ENCODE measurements at places on chromosomes 5 and 9.

- DNase-seq = no peak
These were observed 2.9 kb upstream of the MAML1 start for GRCh38 chr5:179729727-179730126.

DNA sequence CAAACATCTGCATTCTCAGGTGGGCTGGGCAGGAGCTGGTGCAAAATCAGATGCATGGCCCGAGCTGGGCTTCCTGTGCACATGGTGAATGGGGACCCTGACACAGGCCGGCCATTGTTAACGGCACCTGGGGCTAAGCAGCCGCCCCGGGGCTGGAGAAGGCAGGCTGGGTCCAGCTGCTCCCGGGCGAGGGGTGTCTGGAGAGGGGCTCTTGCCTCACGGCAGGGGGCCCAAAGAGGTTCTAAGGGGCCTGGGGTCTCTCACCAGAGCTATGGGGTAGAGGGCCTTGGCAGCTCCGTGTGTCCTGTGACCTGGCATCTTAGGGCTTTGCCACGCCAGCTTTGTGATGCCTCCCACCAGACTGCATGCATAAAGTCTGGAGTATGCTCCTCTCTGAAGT, 5.1 kb upstream of the QSOX2 start:
- no peak for DNase-seq

GRCh38 chr5:181195249-181195761, 9.7 kb downstream of the TRIM7 start:
- DNase-seq = no peak

DNA sequence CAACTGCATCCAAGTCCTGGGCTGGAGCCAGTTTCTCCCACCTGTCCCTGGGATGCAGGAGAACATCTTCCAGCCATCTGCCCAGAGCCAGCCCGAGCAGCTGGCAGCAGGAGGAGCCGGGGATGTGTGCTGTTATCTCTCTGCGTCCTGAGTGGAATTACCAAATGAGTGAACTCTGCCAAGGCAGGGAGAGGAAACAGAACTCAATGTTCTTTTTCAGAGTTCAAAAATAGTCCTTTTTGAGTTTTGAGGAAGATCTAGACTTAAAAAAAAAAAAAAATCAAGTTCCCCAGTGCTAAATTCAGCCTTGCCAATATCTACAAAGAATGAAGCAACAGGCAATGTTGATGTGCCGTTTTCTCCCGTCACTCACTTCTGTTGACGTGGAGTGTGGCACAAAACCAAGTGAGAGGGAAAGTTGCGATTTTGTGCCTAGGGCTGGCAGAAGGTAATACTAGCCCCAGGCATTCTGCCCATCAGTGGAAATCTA, 56.2 kb downstream of the TMOD1 start:
- DNase-seq = peak; percentile 57

- DNase-seq = peak; percentile 26
These were observed 26.9 kb upstream of the SYK start for GRCh38 chr9:90774682-90775081.

GRCh38 chr5:56457887-56458812, 225.0 kb upstream of the ANKRD55 start:
- no peak for DNase-seq

DNA sequence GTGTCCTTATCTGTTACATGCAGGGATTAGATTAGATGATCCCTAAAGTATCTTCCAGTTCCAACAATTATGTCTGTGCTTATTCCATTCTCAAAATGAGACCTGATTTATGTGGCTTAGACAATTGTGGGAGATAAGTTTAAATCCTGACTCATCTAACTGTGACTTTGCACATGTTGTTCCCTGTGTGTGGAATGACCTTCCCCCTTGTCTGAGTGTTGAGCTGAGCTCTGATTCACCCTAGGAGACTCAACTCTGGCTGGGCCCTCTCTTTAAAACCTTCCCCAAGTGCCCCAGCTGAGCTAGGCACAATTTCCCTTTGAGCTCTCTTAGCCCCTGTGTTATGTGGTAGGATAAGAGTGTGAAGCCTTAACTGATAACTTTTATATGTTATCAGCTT, 118.9 kb upstream of the ELL2 start:
- no peak for DNase-seq

GRCh38 chr5:98936948-98937715, 8.3 kb upstream of the CHD1 start:
- DNase-seq = no peak

GRCh38 chr5:22560147-22560546, 293.0 kb downstream of the CDH12 start:
- no peak for DNase-seq

DNA sequence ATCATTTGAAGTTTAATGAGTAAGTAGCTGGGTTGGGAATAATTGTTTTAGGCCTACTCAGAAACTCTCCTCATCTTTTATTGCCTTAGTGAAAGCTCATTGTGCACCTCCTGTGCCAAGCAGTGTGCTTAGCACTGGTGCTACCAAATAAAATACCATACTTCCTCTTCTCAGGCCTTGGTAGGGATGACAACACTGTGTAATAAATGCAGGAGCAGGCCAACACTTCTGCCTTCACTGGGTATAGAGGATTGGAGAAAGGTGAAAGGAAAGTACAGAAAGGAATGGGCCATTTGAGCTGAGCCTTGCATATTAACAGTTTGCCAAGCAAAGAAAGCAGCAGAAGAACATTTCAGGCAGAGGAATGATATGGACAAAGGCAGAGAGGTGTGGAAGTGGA, 285.7 kb downstream of the NR3C1 start:
- DNase-seq = no peak

GRCh38 chr5:127885176-127885575, 182.0 kb downstream of the CCDC192 start:
- DNase-seq = peak; percentile 39

DNA sequence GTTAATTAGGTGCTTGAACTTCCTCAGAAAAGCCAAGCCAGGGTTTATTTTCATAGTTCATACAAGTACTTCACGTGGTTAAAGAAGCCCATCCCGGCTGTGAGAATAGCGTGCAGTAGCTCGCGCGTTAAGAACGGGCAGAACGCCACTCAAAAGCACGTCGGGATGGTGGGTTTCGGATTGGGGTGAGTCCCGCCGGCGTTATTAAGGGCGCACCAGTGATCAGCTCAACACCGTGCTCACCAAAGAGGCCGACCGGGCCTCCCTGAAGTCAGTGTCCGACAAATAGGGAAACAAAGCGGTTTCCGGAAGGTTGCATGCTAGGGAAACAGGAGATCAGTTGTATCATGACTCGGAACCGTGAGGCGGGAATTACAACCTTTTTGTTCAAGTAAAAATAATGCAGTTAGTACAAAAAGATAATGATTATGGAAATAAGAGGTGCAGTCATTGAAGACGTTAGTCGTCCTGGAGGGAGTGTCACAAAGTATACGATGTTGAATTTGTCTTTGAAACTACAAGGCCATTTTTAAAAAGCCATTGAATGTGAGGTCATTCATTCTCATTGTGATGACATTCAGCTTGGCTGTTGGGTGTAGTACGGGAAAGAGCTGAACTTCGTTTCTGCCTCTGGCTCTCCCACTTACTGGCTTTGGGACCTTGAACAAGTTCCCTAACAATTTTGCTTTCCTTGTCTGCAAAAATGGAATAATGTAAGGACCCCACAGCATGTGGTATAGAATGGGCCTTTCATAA, 992 bp downstream of the SETD9 start:
- peak; percentile 74 for DNase-seq

DNA sequence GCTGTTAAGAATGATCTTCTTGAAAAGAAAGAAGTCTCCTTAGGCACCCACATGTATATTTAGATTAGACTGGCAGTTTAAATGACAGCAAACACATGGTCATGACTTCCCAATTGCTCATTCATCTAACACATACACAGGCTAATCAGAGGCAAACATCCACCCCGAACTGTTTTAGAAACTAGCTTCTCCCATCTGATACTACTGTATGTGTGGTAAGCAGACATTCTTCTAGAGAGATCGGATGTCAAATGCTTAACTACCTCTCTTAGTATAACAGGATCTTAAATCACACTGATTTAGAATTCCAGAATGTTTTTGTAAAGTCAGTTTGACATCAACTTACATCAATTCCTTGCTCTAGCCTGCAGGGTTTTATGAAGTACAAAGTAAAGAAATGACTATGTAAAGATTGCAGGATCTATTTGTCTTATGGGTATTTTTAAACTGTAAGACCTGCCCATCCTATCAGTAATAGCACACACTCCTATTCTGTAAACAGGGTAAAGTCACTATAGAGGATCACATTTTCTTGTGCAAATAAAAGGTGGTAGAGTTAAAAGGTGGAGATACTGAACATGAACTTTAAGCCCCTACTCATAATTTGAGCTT, 239.7 kb downstream of the MLLT3 start:
- DNase-seq = peak; percentile 12

DNA sequence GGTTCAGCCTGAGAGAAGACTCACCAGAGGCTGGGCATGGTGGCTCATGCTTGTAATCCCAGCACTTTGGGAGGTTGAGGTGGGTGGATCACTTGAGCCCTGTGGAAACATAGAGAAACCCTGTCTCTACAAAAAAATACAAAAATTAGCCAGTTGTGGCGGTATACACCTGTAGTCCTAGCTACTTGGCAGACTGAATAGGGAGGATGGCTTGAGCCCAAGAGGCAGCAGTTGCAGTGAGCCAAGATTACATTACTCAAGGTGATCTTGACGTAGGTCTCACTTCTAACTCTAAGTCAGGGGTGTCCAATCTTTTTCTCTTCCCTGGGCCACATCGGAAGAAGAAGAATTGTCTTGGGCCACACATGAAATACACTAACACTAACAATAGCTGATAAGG, 16.2 kb upstream of the ATP6V1G1 start:
- no peak for DNase-seq

GRCh38 chr5:109844148-109844547, 154.4 kb downstream of the MAN2A1 start:
- no peak for DNase-seq

- DNase-seq = peak; percentile 39
These were observed 83.3 kb downstream of the SUSD1 start for GRCh38 chr9:112091810-112092209.
